ENCODE measurements at places on chromosomes 6 and 20.

DNA sequence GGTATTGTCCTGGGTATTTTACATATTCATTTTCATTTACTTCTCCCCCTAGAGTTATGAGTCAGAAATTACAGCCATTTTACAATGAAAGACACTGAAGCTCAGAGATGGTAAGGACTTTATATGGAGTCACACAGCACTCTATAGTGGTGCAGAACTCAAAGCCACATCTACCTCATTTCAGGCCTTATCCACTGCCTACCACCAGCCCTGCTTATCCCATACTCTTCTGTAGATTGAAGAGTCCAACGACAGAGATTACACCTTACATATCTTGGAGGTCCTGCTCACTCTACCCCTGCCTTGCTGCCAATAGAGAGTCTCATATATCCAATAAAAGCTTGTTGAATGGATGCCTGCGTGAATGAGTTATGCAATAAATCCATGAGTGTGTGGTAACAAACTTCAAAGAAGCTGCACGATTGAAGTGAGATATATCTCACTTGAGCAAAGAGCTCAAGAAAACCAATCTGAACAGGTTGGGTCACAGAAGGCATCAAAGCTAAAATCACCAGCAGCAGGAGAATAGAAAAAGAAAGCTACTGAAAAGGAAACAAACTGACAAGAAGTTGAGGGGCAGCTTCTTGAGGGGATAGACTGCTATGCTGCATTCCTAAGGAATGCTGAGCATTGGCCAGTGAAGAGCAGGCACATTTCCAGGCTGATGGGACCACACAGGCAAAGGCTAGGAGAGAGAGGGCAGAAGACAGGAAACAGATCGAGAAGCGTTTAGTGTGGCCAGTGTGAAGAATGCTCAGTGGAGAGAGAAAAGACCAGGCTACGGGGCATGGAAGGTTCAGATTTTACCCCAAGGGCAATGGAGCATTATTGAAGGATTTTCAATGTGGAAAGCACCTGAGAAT is 585.6 kb downstream of the DHX35 start:
- DNase-seq, result no peak

- DNase-seq, result no peak
Observed at GRCh38 chr20:19268426-19268825, 56.0 kb downstream of the SLC24A3 start.

DNA sequence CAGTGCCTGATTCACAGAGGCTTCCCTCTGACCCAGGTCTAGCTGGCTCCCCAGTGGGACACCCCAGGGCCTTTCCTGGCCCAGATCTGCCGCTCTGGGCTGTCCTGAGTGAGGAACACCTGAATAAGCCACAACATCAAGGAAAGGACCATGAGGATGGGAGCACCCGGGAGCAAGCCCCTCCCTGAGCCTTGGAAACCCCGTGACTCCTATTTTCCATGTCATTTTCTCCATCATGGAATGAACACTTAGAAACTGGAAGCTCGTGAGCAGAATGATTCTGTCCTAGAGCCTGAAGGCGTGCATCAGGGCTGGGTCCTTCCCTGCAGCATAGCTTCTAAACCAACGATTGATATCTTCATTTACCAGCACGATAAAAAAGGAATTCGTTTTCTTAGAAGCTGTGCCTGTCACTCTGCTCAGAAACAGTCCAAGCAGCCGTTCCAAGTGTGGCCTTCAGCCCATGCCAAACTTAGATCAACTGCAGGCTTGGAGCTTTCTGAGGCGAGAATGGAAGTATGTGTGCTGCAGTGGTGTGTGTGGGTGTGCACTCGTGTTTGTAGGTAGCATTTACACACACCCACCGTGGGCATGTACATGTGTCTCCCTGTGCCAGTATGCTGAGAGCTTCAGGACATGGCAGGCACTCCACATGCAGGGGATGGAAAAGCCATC is 83.2 kb upstream of the FOXC1 start:
- no peak for DNase-seq

DNA sequence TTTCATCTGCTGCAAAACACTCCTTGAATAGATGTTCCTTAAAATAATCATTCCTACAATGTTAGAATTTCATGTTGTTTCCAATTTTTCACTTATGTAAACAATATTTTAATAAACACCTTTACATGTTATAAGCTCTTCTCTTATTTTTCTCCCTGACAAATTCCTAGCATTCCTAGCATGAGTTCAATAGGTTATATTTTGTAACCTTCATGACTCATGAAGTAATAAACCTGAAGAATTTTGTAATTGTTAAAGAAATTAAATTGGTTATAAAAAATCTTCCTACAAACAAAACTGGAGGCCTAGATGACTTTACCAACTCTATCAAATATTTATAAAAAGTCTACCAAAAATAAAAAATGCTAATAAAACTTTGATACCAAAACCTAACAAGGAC is 66.3 kb downstream of the NT5E start:
- peak; percentile 4 for DNase-seq

GRCh38 chr6:157215717-157216116 is 107.6 kb downstream of the TMEM242 start:
- no peak for DNase-seq

GRCh38 chr6:24584382-24584720 is 61.6 kb downstream of the KIAA0319 start:
- no peak for DNase-seq

DNA sequence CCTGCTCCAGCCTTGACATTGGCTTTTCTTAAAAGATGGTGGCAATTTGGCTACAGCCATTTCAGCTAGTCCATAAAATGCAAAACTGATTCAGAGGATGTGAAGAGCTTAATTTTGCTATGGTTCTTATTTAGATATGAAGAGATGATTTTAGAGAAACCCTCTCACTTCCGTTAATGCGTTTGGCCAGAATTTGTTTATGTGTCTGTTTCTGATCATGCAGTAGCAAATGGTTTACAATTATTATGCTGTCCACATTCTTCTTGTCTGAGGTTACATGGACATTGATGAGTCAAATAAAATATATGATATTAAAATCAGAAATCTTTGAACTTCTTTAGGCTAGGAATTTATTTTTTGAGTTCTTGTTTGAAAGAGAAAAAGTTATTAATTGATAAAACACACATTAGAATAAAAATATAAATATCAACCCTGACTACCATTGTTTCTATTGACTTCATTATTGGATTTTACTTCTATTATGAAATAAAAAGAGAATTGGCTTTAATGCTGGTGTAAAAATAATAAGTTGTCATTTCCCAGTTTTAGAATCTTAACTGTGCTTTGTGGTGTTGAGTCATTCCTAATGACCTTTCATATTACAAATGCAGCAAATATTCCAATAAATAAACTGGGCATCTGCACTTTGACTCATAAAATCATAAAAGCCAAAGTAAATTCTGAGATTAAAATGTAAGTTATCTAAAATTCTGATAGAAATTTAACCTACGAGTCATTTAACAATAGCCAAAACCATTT is 1286.0 kb upstream of the GJE1 start:
- DNase-seq, result no peak

- no peak for DNase-seq
Observed at GRCh38 chr6:13120483-13121482, 207.6 kb downstream of the TBC1D7 start.

DNA sequence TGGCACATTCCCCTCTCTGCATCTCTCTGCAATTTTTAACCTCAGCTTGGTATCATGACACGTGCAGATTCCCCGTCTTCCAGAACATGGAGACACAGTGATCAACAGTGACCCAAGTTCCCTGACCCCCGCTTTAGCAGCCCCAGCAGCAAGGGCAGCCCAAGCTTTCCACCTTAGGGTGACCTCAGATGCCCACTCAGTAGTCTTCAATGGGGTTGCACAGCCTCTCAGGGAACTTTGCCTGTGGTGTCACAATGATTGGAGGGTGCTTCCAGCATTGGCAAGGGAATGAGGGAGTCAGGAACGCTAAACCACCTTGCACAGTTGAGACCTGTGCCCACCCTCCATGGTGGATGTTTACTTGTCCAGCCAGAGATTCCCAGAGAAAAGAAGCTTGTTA is 287.1 kb upstream of the CDH4 start:
- no peak for DNase-seq

- no peak for DNase-seq
Observed at GRCh38 chr20:41872930-41873329, 254.8 kb upstream of the CHD6 start.

DNA sequence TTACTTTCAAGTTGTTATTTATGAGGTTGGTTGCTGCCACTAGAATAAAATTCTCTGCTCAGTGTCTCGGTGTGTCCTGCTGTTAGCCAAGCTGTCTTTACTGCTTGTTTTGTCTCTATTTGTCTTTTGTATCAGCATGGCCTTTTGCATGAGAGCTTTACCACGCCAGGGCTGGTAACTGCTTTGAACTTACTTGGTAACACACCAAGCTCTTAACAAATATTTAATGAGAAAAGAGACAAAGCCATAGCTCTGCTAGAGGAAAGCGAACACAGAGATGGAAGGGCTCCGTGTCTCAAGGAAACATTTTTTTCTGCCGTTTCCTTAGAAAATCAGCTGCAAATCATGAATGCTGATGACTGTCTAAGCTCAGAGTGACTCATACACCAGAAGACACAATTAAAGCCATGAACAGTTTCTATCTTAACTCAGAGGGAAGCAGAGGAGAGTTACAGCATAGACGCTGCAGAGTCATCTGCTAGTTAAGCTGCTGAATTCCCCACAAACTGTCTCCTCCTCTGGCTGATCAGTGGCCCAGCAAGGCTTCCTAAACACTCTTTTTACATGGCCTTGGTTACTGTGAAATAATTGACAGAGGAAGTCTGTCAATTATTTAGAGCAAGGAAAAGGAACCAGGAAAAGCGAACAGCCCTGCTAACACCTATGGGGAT is 44.8 kb downstream of the AGPAT4 start:
- DNase-seq, result no peak

- DNase-seq, result no peak
Observed at GRCh38 chr6:21869085-21869771, 275.7 kb downstream of the SOX4 start.

- DNase-seq, result no peak
Observed at GRCh38 chr20:15875446-15875845, 697.8 kb downstream of the KIF16B start.

GRCh38 chr6:31203345-31203979 is 33.0 kb upstream of the POU5F1 start:
- no peak for DNase-seq

GRCh38 chr6:136773473-136773796 is 18.8 kb downstream of the MAP3K5 start:
- no peak for DNase-seq

DNA sequence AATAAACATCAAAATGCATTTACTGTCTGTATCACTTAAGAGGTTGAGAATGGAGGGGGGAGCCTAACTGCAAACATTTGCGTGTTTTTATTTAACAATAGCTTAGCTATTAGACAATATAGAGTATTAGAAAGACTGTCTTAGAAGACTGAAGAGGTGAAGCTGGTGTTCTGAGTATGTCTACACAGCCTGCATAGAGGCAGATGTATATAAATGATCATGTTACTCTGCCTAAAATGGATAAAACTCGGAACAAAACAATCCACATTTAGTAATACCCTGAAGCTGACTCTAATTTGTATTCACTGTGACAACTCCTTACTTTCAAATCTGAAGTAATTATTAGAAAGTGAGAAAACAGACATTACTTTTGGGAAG is 181.9 kb downstream of the GMPR start:
- DNase-seq, result no peak

DNA sequence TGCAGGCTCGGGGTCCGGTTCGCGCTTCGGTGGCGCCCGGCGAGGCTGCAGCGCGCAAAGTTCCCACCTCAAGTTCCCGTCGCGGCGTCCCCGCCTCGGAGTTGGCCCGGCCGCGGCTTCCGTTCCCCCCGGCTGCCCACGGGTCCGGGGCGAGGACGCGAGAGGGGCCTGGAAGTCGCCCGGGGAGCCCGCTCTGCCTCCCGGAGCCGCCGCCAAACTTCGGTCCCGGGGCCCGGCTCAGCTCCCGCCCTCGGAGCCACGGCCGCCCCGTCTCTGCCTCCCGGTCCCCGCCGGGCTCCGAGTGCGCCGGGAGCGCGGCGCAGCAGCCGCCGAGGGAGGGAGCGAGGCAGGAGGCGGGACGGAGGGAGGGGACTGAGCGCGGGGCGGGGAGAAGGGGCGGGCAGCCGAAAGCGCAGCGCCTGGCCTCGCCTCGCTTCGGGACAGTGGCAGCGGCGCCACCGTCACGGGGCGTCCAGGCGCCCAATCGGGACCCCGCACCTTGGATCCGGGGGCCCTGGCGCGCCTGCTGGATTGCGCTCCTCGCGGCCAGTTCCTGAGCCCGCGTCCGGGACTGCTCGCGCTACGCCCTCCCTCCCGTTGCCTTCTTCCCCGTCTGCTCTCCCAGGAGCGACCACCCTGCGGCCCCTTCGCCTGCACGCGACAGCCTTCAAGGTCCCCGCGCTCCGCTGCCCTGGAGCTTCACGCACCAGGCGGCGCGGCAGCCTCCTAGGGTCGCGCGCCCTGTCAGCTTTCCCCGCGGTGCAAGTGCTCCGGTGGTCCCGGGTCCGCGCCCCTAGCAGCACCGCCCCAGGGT is at the start of gene KCNG1:
TSS of gene KCNG1 (minus strand) at position 305 of the 814 bp plus-strand sequence. CDS start 12,769 bp downstream, outside the sequence.
- no peak for DNase-seq

- no peak for DNase-seq
Observed at GRCh38 chr20:15637950-15638754, 935.1 kb downstream of the KIF16B start.

DNA sequence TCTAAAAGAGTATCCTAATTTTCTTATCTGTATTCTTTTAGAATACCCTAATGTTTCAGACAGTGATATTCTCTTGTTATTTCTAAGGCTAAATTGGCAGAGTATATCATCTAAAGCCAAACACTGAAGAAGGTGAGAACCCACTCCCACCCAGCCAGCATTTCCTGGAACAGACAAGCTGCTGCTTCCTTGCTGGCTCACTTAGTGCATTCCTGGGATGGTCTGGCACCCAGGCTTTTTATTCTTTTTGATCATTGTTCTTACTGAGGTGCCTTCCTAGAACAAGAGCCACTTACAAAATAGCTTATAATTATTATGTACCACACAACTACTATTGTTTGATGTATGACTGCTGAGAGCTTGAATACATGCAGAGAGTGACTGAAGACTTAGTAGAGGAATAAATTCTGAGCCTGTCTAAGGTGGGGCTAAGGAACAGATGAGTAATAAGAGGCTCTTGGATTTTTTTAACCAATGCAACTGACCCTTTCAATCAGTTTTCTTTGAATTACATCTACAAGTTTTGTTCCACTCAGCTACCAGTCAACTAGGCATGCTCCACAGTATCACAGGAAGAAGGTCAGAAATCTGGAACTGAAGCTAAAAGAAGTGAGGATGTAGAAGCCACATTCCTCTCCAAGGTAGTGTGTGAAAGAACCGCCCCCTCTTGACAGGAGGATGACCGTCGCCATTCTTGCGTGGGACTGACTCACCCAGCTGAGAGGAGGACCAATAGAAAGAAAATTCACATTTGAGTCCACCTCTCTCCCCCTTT is 30.1 kb downstream of the PRPH2 start:
- DNase-seq, result no peak

Measured in HuH-7 (cell line).